ENCODE measurements at places on chromosomes 5 and 9.

DNA sequence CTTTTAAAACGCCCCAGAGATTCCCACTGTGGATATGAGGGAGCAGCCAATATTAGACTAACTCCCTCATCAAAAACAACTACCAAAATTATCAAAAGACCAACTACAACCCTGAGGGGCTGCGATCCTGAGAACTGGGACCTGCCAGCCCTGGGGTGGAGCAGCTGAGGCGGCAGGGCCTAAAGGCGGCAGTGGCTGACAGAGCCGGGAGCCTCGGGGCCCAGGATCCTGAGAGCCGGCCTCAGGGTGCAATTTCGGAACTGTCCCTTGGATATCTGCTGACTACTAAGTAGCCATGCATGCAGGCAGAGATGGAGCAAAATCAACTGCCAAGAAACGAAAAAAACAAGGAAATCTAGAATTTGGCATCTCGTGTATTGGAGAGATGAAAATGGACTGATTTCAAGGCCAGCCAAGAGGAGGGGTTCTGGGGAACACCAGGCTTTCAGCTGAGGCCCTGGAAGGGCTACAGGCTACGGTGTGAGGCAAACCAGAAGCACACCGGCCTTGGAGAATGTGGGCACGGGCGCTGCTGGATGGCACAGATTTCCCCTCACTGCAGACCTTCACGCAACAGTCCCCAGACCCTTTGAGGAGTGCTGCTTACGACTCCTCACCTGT is 63.6 kb upstream of the UBAC1 start:
- DNase-seq, result no peak

DNA sequence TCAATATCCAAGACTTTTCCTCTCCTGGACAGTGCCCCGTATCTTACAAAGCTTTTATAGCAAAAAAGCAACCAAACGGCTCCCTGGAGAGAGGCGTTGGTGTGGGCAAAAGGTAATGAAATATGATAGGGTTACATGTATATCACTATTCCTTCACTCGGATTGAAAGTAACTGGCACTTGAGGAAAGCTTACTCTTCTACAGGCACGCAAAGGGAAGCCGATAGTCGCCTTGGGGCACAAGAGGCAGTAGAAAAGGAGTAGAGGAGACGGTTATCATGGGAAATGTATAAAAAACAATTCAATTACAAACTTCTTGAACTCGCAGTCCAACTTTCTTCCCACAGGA is 1.1 kb downstream of the DIAPH1 start:
- no peak for DNase-seq

DNA sequence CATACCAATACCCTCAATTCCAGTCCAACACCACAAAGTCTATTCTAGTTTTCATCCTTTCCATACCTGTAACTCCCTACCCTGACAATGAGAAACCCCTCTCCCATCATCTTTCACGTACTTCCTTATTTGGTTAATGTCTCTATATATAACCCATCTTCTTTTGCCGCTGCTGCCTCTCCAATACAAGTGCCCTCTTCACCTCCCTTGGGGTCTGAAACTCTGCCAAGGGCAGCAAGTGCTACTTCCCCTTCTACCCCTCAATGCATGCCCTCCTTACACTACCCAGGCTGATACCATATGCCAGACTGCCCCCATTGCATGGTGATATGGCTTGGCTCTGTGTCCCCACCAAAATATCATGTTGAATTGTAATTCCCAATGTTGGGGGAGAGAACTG is 24.4 kb upstream of the SMIM15 start:
- DNase-seq, result no peak

- DNase-seq, result no peak
Observed at GRCh38 chr9:129381481-129381957, 203.5 kb upstream of the IER5L start.

- no peak for DNase-seq
Observed at GRCh38 chr9:38183994-38184568, 115.1 kb upstream of the SHB start.

DNA sequence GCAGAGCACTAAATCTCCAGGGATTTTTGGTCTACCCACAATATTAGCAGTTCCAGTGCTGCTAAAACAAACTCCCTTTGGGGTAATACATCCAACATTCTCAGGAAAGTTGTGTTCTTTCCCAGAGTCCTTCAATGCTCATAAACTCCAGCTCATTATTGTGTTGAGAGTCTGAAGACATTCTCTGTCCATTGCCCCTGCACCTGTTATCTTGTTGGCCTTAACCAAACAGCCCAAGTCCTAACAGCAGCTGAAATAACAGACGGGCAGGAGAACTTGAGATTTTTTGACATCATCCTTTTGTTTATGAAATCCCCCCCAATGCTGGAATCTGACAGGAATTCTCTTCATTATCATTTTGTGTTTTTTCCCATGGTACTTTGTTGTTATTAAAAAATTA is 110.8 kb downstream of the PAPPA start:
- no peak for DNase-seq

Measured in stimulated activated naive CD4-positive, alpha-beta T cell treated with Interleukin-2 at 50 U/mL for 16 hours (primary cell).